ENCODE measurements at places on chromosomes 12 and 14. TPM values are rescaled to one million over a fixed set of nuclear protein-coding genes. Genes with fewer than 3 reads are reported as not detected.

Gene SIX4
- total RNA-seq = 4.1 TPM

Gene BCL7A
- 0.72 TPM for total RNA-seq

Gene PGF
- 0.36 TPM for total RNA-seq

Gene MYO1H
- total RNA-seq = not detected

Gene FZD10
- not detected for total RNA-seq

Gene DENND5B
- total RNA-seq = 13.5 TPM

Gene TRIM9
- total RNA-seq = 4.0 TPM

Gene JDP2
- 3.7 TPM for total RNA-seq

GRCh38 chr14:20782280-20782890 lies 1.3 kb downstream of the RNASE6 start:
- DNase-seq = peak; percentile 5

DNA sequence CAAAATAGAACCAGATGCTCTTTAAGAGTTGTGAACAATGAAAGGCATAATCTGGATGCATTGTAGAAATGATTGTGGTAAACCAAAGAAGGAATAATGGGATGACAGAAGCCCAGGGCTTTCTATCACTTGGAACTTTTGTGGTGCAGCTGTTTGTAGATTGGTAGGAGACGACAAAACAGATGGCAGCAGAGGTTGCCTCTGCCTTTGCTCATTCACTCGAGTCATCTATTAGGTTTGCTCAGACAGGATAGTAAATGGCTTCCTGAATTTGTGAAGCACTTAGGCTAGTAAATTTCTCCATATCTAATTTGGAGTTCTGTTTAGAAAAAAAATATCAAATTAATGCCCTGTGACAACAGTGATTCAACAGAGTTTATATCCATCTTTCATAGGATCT lies 78.4 kb downstream of the FGD4 start:
- DNase-seq = peak; percentile 9

DNA sequence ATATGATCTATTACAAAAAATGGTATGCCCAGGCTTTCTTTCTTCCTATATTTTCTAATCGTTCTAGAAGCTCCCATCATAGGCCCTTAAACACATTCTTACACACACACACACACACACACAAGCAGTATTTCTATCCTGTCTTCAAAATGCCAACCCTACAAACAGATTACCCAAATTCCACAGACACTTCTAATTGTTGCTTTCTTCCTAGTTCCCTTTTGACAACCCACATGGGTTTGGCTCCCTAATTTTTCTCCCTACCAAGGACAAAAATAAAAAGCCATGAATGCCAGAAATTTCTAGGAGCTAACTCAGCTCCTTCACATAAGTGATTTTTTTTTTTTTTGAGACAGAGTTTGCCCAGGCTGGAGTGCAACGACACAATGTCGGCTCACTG lies 60.3 kb upstream of the NTF3 start:
- no peak for DNase-seq

DNA sequence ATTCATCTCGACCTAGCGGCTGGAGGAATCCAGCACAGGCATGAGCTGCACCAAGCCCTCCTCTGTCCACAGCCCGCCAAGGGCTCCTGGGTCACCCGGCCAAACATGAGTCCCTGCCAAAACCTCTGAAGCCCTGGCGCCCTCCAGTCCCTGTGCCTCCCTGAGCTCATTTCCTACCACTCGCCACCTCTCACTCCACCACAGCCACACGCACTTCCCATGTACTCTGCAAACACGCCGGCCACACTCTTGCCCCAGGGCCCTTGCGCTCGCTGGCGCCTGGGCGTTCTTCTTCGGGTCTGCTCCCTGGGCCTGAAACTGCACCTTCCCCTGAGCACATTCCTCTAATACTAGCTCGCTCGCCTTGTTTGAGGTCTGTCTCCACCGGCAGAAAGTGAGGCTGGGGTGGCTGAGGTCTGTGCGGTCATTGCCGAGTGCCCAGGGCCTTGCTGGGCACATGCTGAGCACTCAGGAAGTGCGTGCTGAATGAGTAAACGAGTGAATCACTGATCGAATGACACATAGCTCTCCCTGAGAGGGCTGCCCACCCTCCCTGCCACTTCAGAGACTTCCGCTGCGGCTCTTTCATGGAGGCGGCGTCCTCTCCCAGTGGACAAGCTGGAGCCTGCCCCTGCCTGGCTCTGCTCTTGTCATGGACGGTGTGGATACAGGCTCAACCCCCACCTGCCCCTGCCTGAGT lies 33.7 kb upstream of the DLK1 start:
- peak; percentile 96 for DNase-seq

GRCh38 chr12:47422611-47423010 lies 283.2 kb downstream of the RPAP3 start:
- no peak for DNase-seq

- no peak for DNase-seq
Observed at GRCh38 chr12:21918456-21918855, 22.8 kb downstream of the ABCC9 start.

- no peak for DNase-seq
Observed at GRCh38 chr12:132488127-132489077, 1.5 kb upstream of the FBRSL1 start.

DNA sequence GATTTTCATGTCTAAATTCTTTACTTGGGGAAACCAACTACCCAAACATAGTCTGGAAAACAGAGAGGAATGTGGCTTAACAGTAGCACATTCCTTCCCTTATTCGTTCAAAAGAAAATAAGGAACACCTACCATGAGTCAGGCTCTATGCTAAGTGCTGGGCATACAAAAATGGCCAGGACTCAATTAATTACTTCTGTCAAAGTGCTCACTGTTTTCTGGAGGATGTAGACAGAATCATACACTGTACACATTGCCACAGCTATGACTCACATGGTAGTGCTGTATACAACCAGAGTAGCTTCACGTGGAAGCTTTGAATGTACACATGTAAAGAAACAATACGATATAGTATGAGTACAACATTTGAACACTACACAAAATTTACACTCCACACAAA lies 50.1 kb downstream of the SLC25A21 start:
- DNase-seq = peak; percentile 72

GRCh38 chr12:51247523-51248206 lies 9.0 kb downstream of the DAZAP2 start:
- no peak for DNase-seq

GRCh38 chr12:89236748-89237383 lies 115.4 kb downstream of the DUSP6 start:
- DNase-seq = no peak

DNA sequence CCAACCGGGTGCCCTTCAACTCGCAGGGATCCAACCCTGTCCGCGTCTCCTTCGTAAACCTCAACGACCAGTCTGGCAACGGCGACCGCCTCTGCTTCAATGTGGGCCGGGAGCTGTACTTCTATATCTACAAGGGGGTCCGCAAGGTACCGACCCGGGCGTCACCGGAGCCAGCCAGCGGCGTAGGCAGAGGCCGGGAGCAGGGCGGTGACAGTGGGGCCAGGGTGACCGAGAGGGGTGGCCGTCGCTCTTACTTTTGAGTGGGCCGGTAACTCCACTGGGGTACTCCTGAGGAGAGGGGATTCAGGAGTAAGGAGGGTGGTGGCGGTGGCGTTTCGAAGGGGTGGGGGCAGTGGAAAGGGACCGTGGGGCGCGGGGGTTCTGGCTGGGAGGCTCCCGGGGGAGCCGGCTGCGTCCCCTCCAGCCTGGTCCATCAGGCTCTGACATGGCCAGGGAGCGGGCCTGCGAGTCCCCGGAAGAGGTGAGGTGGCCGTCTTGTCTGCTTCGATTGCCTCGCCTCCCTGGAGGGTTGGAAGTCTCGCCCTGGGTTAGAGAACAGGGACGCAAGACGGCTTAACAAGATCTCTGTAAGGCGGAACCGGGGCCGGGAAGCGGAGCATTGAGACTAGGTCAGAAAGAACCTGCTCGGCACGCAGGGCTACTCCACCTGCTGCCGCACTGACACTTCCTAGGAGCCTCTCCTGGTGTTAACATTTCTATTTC lies 491 bp downstream of the WDR20 start:
- DNase-seq = peak; percentile 34

DNA sequence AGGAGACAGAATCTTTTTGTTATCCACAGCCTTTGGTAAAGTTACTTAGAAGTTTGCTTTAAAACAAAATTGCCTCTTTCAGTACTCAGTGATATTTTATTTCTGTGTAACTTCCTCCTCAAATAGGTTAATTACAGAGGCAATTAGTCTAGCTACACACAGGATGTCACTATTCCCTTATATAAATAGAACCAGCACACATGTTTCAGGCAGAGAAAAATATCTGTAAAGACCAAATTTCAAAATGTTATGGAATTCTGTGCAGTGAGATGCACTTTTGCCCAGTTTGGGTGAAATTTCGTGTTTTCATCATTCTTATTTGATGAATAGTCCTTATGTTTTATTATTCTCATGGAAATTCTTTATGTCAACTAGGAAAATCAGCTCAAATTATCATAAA lies 410.6 kb upstream of the SOX5 start:
- DNase-seq = no peak

GRCh38 chr12:52139579-52140062 lies 52.2 kb downstream of the KRT80 start:
- DNase-seq = no peak

GRCh38 chr12:93812626-93813025 lies 135.5 kb downstream of the CRADD start:
- DNase-seq = no peak

DNA sequence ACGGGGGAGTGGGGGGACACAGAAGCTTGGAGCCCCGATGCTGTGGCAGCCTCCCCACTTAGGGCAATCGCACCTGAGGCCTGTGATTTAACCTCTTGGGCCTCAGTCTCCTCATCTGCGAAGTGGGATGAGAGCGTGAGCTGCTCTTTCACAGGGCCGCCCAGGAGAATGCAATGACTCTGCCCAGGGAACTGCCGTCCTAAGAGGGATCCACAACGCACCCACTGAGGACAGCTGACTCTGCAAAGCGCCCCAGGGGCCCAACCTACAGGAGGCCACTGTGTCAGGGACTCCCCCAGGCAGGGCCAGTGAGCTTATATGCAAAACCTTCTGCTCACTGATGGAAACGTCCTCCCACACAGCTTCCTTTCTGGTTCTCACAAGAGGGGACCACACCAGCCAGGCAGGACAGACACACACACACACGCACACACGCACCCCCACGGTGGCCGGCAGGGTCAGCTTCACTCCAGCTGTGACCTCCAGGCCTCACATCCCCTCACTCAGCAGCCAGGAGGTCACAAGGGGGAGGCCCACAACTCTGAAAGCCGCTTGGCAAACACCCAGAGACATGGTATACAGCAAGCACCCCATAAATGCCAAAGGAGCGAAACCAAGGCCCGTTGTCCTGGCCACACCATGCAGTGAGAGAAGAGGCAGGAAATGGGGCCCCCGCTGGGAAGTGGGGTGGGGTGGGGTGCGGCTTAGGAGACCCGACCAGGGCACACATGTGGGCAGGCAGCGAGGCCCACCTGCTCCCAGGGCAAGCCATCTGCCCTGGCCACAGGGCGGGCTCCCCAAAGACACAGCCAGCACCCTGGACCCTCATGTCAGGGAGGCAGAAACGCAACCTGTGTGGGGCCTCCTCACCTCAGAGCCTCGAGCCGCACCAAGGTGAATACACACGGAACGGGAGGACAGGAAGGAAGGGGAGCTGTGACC lies 73.3 kb downstream of the NCOR2 start:
- DNase-seq = no peak
